ENCODE measurements at places on chromosomes 1 and 21.

DNA sequence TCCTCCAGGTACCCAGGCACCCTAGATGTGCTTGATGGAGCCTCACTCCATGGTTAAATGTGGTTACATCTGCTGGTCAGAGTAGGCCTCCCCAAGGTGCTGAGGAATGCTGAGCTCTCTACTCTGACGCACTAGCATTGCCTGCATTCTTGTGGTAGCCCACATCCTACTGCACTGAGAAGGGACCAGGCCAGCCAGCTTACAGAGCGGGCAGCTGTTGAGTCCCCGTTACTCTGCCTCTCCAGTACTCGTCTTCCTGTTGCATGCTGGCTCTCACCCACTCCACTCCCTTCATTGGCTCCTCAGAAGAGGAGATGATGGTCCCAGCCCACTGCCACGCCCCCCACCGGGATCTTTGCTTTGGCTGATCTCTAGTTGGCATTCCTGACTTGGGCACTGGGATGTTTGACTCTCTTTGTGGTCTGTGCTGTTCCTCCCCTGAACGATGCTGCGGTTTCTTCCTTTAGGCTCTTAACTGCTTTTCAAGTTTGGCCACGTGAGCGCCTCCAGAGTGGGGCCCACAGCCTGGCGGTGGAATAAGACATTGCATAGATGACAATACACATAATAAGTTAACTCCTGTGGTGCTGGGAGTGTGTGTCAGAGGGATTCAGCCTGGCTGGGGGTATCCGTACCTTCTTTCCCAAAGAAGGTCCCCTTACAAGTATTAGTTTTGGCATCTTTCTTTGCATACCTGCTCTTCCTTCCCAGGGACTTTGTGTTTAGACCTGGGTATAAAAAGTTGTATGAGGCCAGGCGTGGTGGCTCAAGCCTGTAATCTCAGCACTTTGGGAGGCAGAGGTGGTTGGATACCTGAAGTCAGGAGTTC lies 18.6 kb downstream of the AZIN2 start:
- DNase-seq = peak; percentile 98

GRCh38 chr1:24374891-24375786 lies 38.4 kb downstream of the STPG1 start:
- DNase-seq = peak; percentile 61

- no peak for DNase-seq
Observed at GRCh38 chr1:93784538-93784937, 94.5 kb downstream of the DNTTIP2 start.

DNA sequence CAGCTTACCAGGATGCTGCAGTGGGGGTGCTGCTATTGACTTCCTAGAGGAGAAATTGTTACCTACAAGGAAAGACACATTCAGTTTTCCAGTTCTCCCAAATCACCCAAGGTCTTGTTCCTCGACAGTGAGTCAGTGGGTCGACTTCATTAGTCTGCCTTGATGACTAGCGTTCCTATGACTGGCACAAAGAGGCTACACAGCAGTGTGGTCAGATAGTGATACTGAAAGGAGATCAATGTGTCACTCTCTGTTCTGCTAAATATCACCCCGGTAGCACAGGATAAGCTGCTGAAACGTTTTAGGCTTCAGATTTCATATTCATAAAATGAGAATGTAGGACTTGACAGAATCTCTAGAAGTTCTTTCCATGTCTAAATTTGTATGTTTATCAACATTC lies 357.4 kb downstream of the LMX1A start:
- DNase-seq = no peak

GRCh38 chr1:241963722-241964121 lies 6.2 kb downstream of the BECN2 start:
- no peak for DNase-seq

DNA sequence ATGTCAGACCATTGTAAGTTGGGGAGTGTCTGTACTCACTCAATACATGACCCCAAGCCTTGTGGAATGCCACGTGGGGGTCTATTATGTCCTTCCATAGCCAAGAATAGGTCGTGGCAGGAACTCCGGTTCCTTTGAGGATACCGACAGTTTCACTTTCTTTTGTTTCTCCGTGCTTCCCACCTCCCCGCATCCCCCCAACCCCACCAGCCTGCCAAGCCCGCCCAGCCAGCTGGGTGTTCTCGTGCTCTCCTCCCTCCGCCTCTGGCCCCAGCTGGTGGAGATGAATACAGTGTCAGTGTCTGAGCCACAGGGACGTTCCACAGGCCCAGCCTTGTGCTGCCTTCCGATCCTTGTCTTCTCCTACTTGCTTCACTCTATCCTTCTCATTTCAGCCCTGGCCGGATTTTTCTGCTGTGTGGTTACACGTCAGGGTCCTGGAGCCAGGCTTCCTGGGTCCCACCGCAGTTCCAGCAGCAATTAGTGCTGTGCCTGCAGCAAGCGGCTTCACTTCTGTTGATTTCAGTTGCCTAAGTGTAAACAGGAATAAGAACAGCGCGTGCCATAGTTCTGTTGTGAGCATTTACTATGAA lies 4.1 kb upstream of the AGTRAP start:
- DNase-seq = no peak

GRCh38 chr1:96544831-96545221 lies 176.8 kb upstream of the PTBP2 start:
- no peak for DNase-seq

DNA sequence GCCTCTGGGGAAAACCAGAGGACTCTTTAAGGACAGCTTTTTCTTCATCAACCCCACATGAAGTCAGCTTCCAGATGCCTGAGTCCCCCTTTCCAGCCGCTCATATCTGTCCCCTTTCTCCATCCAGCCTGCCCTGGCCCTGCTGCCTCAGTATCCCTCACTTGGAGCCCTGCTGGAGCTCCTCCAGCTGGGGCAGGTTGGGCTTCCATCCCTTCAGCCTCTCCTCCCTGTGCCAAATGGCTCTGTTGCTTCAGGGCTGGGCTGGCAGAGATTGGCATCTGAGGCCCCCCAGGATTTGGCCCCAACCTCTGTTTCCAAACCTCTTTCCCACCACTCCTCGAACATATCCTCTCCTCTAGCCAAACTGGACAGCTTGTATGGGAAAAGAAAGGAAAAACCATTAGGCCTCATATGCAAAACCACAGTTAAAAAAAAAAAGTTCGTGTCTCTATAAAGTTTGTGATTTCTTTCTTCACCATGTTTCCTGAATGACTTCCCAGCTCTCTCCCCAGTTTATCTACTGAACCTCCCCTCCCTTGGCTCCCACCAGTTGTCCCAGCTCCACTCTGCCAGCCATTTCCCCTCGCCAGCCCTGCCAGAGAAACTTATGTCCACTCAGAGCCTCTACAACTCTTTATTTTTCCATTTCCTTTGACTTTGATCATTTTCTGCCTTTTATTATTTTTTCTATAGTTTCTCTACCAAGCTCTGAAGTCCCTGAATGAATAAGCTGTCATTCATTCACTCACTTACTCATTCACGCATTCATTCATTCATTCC lies 217.9 kb downstream of the FOXD2 start:
- DNase-seq = no peak

DNA sequence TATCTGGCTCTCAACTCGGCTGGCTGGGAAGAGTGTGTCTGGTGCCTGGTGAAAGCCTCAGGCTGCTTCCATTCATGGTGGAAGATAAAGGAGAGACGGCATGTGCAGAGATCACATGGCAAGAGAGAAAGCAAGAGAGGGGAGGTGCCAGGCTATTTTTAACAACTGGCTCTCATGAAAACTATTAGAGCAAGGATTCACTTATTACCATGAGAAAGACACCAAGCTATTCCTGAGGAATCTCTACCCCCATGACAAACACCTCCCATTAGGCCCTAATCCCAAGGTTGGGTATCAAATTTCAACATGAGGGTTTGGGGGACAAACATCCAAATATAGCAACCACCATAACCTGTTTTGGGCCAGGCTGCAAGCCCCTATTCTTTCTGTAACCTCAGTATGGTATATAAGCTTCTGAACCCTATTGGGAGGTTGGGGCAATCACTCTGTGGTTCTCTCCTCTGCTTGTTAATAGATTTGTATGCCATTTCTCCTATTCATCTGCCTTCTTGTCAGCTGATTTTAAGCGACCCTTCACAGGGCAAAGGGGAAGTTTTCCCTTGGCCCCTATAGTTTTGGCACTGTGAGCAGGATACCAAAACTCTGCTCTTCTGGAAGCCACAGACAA lies 179.0 kb upstream of the TNR start:
- no peak for DNase-seq

DNA sequence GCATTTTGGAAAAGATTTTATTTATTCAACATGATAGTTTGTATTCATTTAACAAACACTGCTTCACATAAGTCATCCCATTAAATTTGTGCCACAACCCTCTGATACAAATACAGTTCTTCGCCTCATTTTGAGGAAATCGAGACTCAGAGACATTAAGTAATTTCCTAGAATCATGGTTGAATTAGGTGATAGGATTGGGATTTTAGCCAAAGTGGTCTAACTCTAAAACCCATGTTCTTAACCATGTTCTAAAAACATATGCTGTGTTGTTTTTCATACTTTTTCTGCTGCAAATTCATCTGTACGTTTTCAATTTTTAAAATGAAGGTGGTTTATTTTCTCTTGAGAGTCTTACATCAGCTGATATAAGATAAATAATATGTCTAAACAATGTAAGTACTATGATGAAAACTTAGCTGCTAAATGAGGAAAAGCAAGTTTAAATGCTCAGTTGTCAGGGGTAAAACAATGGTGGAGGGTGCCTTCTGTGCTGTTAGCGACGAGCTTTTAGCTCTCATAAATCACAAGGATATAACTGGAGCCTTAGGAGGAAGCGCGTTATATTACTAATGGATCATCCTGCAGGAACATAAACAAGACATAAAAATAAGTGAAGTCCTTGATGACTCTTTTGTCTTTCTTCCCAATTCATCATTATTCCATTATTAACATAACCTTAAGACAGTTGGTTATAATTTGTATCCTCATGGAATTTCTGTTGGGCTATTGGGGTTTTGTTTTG lies 97.7 kb downstream of the CACHD1 start:
- no peak for DNase-seq

DNA sequence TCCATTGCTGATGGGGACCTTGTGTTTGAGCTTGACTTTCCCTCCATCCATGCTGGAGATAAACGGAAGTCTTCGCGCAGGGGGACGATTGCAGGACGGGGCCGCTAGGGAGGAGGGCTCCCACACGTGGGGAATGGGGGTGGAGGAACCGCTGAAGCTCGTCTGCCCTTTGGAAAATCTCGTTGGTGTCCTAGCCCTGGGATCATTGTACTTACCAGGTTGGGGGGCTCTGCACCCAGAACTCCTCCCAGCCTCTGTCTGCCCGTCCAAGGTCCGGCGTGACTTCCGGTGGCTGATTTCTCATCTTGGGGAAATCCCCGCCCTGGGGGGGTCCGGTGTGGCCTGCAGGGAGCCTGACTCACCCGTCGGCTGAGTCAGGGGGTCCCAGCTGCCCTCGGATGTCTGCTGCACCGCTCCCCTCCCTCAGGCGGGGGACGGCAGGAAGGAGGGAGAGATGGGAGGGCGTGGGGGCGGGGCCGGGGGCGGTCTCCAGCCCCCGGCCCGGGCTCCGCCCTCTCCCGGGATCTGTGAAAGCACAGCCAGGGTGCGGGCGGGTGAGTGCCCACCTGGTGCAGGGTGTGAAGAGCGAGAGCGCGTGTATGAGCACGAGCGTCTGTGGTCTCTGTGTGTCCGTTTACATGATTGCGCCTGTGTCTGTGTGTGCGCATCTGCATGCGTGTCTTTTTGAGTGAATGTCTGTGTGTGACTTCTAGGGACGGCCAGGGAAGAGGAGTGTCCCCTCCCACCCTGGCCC lies 35.8 kb downstream of the PIK3CD start:
- DNase-seq = peak; percentile 91

DNA sequence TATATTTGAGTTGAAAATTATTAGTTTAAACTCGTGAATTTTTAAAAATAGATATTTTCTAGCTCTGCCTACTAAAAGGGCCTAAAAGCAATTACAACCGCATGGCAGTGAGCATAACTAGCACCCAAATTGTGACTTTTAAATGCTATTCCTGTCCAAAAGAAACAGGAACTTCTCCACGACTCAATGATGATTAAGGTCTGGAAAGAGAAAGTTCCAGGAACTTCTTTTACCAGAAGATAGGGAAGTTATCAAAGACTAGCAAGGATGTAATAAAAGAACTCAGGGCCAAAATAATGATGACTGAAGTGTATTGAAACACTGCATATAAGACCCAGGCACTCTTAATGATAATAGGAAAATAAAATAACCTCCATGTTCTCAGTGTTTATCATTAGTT lies 313.0 kb downstream of the PLPP3 start:
- no peak for DNase-seq

- DNase-seq = no peak
Observed at GRCh38 chr1:203652724-203653461, 26.3 kb downstream of the ATP2B4 start.

GRCh38 chr1:228514421-228514820 lies 27.2 kb downstream of the RNF187 start:
- no peak for DNase-seq

- DNase-seq = no peak
Observed at GRCh38 chr1:10724052-10724494, 72.4 kb downstream of the CASZ1 start.

GRCh38 chr21:44653656-44654575 lies 543 bp downstream of the KRTAP12-4 start:
- no peak for DNase-seq

GRCh38 chr1:230849451-230850224 lies 18.7 kb downstream of the C1orf198 start:
- no peak for DNase-seq

DNA sequence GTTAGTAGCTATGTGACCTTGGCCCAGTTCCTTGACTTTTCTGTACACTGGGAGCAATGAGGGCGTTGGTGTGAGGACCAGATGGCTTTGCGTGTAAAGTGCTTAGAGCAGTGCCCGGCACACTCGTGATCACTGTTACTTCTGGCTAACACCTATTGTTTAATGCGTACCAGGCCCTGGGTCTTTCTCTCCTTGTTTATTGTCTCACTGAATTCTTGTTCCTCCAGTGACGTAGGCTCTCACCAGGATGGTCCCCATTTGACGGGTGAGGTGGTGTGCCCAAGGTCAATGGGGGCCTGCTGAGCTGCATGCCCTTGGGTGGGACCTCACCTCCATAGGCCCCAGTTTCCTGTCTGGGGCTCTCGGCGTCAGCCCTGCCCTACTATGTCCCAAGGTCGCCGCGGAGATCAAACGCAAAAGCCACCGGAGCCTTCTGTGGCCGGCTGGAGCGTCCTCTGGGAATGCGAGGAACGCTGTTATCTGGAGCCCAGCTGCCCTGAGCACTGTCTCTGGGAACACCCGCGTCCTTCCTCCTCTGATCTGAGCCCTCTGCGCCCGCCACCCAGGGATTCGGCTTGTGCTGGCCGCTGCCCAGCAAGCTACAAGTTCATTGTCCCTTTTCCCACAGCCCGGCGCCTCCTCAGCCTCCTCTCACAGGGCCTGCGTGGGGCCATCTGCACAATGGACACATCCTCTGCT lies 28.9 kb downstream of the ALPL start:
- no peak for DNase-seq

GRCh38 chr1:24966121-24966723 lies 36.1 kb upstream of the RUNX3 start:
- DNase-seq = peak; percentile 20

- DNase-seq = no peak
Observed at GRCh38 chr1:173507847-173508209, 30.7 kb downstream of the PRDX6 start.

GRCh38 chr1:184034761-184035379 lies 2.7 kb downstream of the COLGALT2 start:
- no peak for DNase-seq
